ENCODE measurements at places on chromosomes 5 and 9.
A peak's percentile ranks its signal among the peaks of the same experiment; 100 is the strongest.

GRCh38 chr9:38234479-38235170 lies 157.9 kb upstream of the ALDH1B1 start:
- no peak for DNase-seq

- peak; percentile 47 for DNase-seq
These were observed 8.7 kb downstream of the SERINC5 start for GRCh38 chr5:80246995-80247729.

GRCh38 chr5:75620184-75620959 lies 9.1 kb downstream of the ANKDD1B start:
- DNase-seq: no peak

DNA sequence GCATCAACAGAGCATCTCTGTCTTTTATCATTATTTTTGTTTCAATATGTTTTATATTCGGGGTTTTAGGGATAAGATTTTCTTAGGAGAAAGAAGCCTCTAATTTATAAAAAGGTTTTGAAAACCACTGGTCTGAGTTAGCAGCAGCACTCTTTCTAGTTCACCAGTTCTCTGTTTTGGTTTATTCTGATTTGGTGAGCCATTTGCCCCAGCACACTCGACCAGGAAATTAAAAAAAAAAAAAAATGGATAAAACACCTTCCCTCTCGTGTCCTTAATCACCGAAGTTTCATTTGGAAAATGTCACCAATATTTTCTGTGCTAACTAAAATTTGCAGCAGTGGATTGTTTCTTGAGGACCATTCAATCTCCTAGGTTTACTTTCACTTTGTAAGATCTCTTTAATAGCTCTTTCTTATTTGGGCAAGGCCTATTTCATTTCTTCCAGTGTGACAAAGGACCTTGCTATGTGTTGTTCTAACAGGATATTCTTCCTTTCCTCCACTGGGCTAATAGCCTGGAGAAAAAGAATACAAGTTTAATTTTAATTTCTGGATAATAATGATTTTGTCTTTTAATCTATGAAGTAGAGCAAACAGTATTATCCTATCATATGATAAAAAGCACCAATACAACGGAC lies 57.8 kb upstream of the ANXA1 start:
- no peak for DNase-seq

DNA sequence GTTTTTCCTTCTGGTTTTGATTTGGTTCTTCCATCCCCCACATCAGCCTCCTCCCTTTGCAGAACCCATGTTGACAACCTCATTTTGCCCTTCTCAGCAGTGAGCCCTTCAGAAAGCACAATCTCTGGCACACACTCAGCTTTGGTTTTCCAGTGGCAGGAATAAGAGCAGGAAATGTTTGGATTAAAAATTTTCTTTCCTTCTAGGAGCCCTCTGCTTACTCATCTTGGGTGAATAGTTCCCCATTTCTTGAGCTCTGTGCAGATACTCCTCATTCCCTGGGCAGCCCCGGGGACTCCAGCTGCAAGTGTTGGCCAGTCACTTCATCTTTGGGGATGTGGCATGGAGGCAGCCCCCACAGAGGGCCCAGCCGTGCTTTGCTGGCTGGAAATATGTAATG lies 170.5 kb downstream of the NR3C1 start:
- DNase-seq: no peak

DNA sequence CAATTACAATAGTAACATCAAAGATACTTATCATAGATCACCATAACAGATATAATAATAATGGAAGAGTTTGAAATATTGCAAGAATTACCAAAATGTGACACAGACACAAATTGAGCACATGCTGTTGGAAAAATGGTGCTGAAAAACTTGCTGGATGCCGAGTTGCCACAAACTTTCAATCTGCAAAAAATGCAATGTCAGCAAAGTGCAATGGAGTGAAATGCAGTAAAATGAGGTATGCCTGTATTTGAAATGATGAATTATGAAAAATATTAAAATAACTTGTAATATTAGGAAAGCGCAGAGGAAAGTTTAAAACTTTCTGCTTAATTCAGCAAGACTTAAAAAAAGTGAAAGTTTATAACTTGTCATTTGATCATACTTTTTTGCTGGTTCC lies 12.0 kb upstream of the PCBD2 start:
- DNase-seq: no peak

DNA sequence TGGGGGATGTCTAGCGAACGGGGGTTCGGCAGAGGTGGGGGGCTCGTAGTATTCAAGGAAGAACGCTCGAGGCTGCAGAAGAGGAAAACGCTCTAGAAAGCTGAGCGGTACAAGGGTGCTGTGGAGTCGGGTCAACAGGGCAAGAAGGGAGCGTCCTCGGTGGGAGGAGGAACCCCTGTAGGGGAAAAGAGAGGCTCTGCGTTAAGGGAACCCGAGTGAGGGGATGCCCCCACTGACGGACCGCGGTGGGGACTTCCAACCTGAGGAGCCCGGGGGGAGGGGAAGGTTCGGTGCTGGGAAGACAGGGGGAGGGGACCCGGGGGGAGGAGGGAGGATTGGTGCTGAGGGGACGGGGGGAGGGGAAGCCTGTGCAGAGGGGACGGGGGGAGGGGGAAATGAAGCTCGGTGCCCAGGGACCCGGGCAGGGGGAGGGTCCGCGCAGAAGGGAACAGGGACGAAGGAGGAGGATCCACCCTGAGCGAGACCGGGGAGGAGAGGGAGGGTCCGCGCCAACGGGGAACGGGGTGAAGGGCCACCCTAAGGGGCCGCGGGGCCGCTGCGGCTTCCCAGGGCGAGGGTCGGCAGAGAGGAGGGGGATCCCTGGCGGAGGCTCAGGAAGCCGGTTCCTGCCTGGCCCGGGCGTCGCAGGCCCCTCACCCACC lies 621 bp downstream of the NR6A1 start:
- DNase-seq: peak; percentile 42
